ENCODE measurements at places on chromosomes 12 and 14.
A peak's percentile ranks its signal among the peaks of the same experiment; 100 is the strongest.

DNA sequence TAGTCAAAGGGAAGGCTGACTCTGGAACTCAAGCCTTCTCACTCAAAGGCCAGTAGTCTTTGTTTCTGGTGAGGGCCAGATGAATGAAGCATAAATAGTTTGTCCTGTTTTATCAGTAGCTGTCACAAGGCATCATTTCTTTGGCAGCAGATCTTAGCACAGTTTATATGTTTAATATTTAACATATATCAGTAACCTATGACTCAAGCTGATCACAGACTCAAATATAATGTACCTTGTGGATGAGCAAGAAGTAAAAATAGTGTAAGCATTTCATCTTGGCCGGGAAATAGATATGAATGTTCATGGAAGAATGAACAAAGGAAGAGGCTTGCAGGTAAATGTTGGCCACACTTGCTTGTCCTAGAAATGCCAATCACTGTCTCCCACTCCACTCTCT, 158.3 kb upstream of the BMP4 start:
- DNase-seq = no peak

DNA sequence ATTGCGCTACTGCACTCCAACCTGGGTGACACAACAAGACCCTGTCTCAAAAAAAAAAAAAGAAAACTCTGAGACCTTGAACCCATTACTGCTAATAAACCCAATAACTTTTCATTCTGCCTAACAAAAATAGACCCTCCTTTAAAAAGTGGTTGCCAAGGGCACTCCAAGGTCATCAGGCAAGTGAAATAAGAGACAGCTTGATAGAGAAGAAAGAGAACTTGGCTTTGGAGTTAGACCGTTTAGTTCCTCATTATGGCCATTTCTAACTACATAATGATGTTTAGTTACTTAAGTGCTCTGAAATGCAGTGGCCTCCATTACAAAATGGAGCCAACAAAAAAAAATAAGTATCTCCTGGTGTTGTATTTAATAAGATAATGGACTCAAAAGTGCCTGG, 55.9 kb downstream of the PHLDA1 start:
- DNase-seq = no peak

GRCh38 chr14:77130386-77130785, 11.2 kb downstream of the ZDHHC22 start:
- no peak for DNase-seq

GRCh38 chr14:105908006-105908405, 381.6 kb downstream of the TMEM121 start:
- DNase-seq = no peak

DNA sequence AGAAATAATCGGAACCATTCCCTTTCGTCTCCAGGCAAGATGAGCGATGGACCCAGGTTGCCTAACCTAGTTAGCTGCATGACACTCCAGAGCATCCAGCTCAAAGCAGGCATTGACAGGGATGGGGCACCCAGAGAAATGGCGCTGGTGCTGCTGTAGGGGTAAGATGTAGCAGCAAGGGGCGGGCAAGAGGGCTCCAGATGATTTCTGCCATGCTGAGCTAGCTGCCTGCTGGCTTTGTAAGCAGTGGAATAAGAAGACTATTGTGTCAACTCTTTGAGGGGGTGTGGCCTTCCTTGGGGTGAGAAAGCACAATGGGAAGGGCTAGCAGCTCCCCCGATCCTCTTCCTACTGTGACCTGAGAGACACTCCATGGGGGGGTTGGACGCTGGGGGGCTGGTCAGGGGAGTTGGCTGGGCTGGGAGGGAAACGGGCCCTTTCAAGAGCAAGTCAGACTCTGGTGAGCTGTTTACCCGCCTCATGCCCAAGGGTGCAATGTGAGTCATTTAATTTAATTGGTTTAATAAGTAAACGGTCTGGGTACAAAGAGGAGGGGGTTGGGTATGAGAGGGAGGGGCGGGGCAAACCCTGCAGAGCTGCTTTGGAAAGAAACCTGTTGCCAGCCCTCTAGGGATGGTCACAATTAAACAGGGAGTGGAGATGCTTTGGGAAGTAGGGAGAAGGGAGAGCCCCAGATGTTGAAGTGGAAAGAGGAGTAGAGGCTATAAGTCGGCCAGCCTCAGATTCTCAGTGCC, 50.5 kb downstream of the B4GALNT3 start:
- DNase-seq = no peak

DNA sequence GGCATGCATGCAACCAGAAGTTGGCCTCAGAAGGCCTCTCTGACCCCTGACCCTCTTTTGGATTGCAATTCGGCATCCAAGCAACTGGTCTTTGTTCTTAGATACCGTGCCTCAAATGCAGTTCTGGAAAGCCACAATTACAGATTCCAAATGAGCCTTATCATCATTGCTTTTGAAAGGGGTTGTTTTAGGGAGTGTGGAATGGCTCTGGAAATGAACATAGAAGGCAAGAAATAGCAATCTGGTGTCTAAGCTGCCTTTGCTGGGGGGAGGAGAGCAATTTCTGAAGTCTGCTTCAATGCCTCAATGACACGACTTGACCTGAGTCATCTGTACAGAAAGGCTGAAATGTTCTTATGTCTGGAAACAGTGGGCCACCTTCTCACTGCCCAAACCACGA, 250.1 kb downstream of the NUAK1 start:
- no peak for DNase-seq

GRCh38 chr12:6450091-6450868, 1.6 kb upstream of the TAPBPL start:
- DNase-seq = no peak

DNA sequence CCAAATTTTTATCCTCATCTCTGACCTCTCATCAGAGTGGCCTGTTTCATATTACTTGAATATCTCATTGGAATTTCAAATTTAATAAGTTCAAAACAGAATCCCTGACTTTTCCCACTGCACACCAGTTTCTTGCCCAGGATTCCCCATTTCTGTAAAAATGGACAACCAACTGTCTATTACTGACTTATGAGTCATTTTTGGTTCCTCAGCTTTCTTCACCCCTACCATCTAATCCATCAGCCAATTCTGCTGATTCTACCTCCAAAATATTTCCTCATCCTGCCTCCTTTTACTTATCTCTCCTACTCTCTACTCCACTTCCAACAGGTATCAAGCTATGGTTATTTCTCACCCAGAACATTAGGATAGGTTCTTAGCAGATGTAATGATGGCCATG, 44.2 kb downstream of the TMX1 start:
- no peak for DNase-seq

GRCh38 chr12:68094195-68094594, 65.3 kb downstream of the IFNG start:
- no peak for DNase-seq

DNA sequence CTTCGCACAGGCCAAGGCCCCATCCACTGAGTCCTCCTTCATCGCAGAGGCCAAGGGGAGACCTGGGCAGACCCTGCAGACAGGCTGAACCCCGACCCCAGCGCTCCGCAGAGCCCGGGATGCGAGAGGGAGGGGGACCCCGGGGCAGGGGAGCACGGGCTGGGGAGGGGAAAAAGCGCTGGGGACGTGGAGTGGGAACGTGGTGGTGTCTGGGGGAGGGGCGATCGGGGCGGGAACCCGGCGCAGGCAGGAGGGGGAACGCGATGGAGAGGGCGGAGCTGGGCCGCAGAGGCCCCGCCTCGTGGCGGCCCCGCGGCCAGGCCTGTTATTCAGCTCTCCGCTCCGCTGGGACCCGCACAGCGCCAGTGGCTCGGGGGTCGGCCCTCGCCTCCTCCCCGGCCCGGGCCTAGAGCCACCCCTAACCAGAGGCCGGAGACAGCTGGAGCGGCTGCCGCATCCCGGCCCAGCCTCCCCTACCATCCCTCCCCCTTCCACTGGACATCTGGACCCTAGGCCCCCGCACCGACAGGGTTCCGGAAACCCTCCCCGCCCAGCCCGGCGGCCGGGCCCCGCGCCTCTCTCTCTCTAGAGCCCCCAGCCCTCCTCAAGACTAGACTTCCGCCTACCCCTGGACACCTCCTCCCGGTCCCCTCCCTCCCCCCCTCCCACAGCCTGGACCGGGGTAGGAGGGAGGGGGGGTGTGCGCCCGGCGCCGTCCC, at the start of gene ARHGEF25:
TSS of gene ARHGEF25 (plus strand) at position 328 of the 719 bp plus-strand sequence. CDS start 460 bp downstream, outside the sequence.
- DNase-seq = no peak

GRCh38 chr12:56339158-56339422, 406 bp downstream of the IL23A start:
- DNase-seq = no peak

GRCh38 chr12:85866986-85867776, 6.9 kb upstream of the NTS start:
- DNase-seq = no peak

- DNase-seq = no peak
These were observed 9.0 kb upstream of the MLEC start for GRCh38 chr12:120677765-120678473.

DNA sequence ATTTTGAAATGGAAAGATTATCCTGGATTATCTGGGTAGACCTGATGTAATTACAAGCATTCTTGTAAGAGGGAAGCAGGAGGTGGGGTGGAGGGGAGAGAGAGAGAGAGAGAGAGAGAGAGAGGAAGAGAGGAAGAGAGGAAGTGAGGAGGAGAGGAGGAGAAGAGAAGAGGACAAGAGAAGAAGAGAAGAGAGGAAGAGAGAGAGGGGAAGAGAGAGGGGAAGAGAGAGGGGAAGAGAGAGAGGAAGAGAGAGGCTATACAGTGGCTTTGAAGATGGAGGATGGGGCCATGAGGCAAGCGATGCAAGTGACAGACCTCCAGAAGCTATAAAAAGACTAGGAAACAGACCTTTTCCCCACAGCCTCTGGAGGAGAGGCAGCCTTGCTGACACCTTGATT, 13.7 kb upstream of the CHST11 start:
- DNase-seq = no peak

GRCh38 chr14:53999061-53999488, 42.5 kb upstream of the BMP4 start:
- DNase-seq = peak; percentile 88

DNA sequence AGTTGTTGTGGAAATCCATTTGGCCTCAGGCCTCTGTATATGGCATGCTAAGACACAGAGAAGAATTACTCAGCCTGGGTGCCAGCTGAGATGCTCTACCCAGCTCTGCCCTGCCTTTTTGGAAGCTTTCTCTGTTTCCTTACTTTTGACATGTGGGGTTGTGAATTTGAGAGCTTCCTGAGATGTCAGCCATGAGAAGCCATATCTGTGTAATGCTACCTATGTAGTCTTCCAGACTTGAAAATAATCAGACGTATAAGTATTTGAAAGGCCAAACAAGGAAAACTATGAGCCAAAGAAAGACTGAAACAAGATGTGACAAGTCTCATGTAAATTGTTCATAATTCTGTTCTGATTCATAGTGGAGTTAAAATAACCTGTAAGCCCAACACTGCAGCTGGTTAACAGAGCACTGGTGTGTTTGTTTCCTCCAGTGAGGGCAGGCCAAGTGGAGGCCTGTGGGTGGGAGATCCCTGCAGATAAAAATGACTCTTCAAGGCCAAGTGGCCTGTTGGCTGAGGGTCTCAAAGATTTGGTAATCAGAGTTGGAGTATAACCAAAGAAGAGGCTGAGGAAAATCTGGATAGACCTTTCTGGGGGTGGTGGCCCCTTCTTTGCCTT, 94.0 kb downstream of the TMX1 start:
- no peak for DNase-seq

GRCh38 chr12:89470741-89471509, 53.7 kb downstream of the GALNT4 start:
- no peak for DNase-seq

DNA sequence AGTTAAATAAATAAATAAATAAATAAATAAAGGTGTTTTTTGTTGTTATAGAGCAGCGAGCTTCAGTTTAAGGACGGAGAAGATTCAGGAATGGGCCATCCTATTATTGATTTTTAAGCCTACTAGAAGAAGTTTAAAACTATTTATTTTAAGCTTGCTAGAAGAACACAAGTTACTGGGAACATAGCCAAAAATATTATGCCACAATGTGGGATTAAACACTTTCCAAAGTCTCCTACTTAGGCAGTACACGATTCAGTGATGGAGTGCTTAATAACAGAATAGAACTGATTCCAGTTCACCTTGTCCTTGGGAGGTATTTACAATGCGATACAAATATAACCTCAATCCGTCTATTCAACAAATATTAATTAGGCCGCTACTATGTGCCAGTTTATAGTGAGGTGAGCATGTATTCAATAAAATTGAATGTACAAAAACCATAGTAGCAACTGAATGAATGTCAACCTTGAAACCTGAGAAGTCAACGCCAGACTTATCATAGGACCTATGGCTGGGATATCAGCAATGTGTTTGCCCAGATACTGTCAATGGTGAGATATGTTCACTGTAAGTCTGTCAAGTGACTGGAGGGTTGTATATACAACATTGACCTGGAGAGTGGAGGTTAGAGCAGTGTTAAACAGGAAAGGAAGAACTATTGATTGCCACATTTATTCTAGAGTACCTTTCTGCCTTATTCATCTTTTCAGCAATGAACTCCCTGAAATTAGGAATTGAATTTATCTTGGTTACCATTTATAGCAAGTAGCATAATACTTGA, 486.4 kb downstream of the TMTC2 start:
- DNase-seq = no peak

GRCh38 chr14:61528591-61529021, 166.7 kb upstream of the HIF1A start:
- DNase-seq = no peak

DNA sequence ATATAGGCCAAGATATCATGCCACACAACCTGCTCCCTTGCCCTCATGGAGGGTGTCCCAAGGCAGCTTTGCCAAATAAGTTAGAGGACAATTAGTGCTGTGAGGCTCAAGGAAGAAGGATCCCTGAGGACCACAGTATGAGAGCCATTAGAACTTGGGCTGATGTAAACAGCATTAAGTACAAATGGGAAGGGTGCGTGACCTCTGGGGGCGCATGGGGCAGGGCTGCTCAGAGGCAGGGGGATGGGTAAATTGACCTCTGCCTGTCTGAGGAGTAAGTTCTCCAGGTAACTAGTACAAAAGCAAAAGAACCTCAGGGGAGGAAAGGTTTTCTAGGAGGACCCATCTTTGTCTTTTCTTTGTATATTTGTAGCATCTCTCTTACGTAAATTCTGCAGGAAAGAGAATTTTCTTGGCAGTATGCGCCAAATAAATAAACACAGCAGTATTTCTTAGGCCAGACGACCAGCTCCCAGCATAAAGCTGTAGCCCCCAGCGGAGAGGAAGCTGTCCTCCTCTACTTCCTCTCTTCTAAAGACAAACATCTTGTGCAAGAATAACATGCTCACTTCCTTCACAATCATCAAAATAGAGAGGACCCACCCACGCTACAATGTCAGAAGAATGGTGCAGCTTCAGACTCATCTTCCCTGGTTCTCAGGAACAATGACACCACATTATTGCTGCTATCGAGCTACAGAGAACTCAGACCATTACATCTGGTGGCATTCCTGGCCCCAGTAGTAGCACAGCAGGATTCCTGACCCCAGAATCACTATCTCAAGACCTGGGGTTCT, 16.4 kb upstream of the VWF start:
- no peak for DNase-seq

DNA sequence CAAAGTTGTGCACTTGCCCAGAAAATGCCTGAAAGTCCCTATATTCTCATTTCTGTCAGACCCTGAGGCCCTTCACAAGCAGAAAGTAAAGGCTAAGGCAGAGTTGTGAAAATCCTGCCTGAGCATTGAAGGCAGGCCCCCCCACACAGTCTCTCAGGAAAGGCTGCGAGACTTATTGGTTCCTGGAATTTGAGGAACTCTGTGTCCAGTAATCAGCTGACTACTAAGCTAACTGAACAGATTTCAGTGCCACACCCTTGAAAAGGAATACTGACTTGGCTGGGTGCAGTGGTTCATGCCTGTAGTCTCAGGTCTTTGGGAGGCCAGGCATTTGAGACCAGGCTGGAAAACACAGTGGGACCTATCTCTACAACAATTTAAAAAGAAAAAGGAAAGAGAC, 21.1 kb upstream of the PPP2R5E start:
- peak; percentile 42 for DNase-seq

All from Caco-2 (cell line).